Activated CD8-positive, alpha-beta T cell treated with anti-CD3 and anti-CD28 coated beads for 36 hours (primary cell): ENCODE measurements at places on chromosomes 12 and 14. TPM values are rescaled to one million over a fixed set of nuclear protein-coding genes. Genes with fewer than 3 reads are reported as not detected.

GRCh38 chr12:78490861-78491260 lies 373.7 kb upstream of the SYT1 start:
- no peak overlapping the region for H3K4me3 ChIP-seq
- H3K27me3 ChIP-seq: no peaks in the 10 kb centered on the region
- H3K27ac ChIP-seq: no peak overlapping the region
- H3K4me1 ChIP-seq: no peaks in the 10 kb centered on the region
- H3K36me3 ChIP-seq: no peaks in the 10 kb centered on the region

GRCh38 chr14:90924621-90925340 lies 108.6 kb upstream of the TTC7B start:
- peaks cover 2% of the 10 kb centered on the region for H3K36me3 ChIP-seq
- no peak overlapping the region for H3K4me3 ChIP-seq
- no peak overlapping the region for H3K27ac ChIP-seq
- no peak for DNase-seq
- no peaks in the 10 kb centered on the region for H3K27me3 ChIP-seq
- peaks cover 2% of the 10 kb centered on the region for H3K4me1 ChIP-seq

The FAM222A gene
- 1.0 TPM for total RNA-seq

DNA sequence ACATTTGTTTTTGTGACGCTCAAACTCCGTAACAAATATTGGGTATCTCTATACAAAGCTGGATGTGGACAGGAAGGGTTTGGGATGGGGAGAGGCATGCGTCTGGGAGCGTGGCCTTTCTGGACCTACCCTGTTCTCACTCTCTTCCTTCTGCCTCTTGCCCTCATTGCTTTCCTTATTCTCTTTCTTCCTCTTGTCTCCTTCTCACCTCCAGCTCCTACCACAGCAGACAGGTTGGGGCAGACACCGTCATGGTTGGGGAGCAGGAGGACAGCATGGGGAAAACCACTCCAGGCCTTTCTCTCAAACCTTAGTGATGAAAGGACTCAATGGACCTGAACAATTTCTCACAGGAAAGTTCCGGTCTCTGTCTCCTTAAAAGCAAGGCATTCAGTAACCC lies 465.3 kb downstream of the RAD51B start:
- peaks cover 5% of the 10 kb centered on the region for H3K36me3 ChIP-seq
- H3K27ac ChIP-seq: peak overlapping the region; percentile 82
- H3K4me1 ChIP-seq: peaks cover 82% of the 10 kb centered on the region

The NOPCHAP1 gene
- total RNA-seq: 42.0 TPM

The STON2 gene
- not detected for total RNA-seq

DNA sequence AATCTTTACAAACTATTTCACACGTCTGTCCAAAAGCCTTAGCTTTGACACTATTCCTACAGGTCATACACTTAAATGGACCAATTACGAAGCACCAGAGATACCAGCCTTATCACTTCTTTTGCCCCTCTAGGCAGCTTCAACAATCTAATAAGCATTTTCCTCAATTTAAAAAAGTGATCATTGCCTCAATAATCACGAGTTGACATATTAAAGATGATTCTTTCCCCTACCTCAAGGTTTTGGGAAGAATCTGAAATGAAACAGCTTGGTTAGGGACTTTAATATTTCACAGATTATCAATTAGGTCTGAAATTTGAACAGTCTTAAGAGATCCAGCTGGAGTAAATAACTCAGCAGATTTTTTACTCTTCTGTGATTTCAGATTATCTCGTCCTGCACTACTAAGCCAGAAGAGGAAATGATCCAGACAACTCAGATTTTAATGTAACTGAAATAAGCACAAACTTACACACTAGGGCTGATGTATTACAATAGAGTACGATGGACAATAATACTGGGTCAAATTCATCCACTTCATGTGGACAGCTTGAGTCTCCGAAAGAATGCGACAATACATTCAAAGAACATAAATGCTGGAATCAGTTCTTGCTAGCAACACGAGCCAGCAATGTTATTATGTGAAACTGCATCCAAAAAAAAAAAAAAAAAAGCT lies 15.9 kb downstream of the UBE2N start:
- H3K4me1 ChIP-seq: peaks cover 77% of the 10 kb centered on the region
- H3K27ac ChIP-seq: peak overlapping the region; percentile 28
- H3K36me3 ChIP-seq: peaks cover 7% of the 10 kb centered on the region
- DNase-seq: no peak
- no peaks in the 10 kb centered on the region for H3K27me3 ChIP-seq
- H3K4me3 ChIP-seq: no peak overlapping the region
